ENCODE measurements at places on chromosomes 3 and 15.
A peak's percentile ranks its signal among the peaks of the same experiment; 100 is the strongest.

GRCh38 chr3:11290743-11291680, 18.8 kb downstream of the ATG7 start:
- DNase-seq: no peak

DNA sequence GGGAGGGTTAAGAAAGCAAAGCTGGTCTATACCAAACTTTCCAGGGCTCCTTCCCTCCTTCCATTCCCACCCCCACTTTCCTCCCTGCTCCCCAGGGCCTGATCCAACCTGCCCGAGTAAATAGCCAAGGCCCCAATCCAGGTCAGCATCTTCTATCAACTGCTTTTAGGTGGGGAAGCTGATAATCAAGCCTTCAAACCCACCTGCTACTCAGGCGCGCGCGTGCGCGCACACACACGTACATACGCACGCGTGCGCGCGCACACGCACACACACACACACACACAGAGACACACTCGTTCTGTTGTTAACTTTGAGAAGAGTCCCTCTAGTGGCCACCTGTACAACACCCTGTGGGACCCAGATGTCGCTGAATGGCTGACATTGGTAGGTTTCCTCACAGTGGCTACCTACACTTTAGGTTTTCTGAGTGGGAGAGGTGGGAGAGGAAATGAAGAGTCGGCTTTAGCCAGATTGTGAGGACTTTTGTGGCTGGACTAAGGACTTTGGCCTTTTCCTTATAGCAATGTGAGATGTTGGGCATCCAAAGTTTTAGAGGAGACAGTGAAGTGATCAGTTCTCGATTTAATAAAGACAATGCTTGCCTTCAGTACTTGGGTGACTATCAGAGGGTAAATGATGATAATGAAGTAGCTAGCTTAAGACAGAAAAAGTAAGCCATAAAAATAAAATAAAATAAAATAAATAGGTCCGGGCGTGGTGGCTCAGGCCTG, 179.9 kb upstream of the C2CD4B start:
- DNase-seq: peak; percentile 13

GRCh38 chr3:57892423-57892822, 115.8 kb upstream of the FLNB start:
- DNase-seq: no peak

DNA sequence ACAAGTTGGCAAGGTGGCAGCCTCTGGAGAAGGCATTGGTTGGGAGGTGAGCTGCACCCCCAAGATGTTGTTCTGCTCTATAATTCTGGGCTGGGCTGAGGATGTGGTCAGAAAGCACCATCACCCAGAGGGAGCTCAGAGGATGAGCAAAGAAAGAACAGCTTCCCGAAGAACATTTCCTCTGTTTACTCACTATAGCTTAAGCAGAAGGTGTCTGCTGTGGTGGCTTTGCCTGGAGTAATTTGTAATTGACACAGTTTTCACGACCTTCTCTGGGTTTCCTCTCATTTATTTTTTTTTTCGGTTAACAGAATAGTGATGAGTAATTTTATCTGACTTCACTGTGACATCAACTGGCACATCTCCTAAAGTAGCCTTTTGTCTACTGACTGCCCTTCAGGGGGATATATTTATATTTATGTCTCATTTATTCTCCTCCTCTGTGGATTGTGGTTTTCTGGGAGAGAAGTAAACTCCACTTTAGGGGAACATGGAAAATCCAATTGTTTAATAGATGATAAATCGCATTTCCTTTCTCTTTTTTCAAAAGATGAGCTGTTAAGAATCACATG, 49.5 kb upstream of the ABHD17C start:
- DNase-seq: no peak

- no peak for DNase-seq
Measured at GRCh38 chr15:32933236-32933635, 215.4 kb downstream of the GREM1 start.

DNA sequence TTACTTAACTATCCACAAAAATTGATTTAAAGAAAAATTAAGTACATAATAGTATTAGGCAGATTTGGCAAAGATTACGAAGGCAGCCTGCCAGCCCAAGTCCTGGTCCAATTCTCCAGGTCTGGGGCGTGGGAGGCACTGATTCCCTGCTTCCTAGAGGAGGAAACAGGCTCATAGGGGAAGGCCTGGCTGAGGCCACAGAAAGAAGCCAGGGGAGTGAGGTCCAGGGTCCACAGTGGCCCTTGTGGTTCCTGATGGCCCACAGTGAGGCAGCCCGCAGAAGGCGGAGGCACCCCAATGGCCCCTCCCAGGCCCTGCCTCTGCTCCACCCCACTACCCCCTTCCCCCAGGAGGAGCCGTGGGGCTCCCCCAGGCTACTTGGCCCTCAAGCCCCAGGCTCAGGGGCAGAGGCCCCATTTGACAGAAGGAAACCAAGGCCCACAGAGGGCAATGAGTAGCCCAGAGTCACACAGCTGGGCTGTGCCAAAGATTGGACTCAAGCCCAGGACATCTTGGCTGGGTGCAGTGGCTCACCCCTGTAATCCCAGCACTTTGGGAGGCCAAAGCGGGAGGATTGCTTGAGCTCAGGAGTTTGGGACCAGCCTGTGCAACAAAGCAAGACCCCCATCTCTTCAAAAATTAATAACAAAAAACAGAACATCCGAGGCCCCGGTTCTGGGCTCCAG, 21.0 kb downstream of the H1-8 start:
- no peak for DNase-seq

- DNase-seq: no peak
Measured at GRCh38 chr3:50119786-50120185, 31.1 kb downstream of the RBM5 start.

- no peak for DNase-seq
Measured at GRCh38 chr3:183481582-183481981, 53.2 kb upstream of the MCF2L2 start.

DNA sequence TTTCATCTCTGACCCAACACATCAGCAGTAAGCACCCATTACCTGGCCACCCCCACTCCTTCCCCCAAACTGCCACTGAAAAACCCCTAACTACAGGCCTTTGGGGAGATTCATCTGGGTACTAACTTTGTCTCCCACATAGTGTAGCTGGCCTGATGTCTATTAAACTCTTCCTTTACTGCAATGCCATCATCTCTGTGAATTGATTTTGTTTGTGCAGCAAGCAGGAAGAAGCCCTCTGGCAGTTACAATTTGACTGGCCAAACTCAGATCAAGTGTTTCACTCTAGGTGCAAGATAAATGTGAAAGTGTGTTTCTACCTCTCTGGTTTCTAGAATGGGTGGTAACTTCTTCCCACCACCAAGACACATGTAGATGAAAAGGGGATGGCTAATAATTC, 26.7 kb upstream of the OR5K4 start:
- no peak for DNase-seq

GRCh38 chr3:146883288-146883687, 278.1 kb upstream of the PLSCR5 start:
- DNase-seq: no peak

DNA sequence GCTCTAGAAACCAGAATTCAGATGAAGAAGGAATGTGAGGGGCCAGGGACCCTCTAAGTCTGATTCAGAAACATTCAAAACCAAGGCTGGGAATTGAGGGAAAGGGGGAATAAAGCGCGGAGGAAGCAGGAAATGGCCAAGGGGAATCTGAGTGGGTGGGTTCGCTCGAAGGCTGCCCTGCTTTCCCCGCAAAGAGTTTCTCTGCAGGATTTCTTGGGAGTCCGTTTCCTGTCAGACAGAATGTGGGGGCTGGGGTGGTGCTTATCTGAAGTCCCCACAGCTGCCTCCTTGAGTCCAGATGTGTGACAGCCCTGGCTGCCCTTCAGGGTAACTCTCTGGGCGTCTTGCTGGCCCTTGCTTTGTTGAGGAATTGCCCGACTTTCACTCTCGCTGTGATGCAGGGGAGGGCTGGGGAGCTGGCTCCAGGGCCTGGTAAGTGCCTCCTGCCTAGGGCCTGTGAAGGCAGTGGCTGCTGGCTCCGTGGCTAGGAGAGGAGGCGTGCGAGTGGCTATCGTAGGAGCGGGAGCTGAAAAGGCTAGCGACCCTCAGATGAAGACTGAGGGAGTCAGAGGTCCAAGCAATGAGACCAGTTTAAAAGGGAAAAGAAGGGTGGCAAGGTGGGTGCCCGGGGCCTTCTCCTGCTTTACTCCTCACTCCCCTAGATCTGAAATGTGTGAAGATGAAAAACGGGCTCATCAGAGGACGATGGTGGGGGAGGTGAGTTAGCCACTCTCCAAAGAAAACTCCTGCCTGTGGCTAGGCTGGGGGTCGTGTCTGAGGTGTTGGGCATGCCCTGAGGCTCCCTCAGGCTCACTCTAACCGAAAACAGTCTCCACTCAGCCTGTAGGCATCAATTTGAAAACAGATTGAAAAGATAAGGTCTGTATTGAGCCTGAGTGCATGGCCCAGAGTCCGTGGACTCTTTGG, 143.9 kb upstream of the UMPS start:
- DNase-seq: no peak

DNA sequence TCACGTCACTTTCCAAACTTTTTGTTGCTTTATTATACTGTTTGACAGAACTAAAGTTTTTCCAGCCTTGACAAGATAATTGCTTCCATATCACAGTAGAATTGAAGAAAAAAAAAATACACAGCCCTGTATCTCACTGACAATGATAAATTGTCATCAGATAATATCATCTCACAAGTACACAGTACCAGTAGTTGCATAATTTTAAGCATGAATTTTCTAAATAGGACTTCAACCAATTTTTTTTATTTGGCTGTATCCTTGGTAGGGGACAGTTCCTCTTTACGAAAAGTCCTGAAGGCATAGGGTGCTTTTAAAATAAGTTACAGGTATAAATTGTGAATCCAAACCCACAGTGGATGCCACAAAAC, 230.7 kb downstream of the ATP8B4 start:
- DNase-seq: no peak

DNA sequence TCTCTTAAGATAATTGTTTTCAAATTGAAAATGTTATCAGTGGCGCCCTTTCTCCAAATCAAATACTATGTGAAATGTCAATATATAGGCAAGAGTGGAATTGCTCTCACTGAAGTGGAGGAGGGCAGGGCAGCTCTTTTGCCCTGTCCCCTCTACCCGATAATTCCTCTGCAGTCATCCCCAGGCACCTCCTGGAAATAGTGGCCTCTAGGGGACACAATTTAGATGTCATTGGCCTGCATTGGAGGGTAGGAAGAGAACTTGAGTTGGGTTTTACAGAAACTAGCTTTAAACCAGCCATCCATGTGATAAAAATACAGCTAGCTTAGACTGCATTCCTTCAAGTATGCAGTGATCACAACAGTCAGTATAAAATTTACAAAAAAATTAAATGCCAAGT, 288.9 kb downstream of the EDEM1 start:
- DNase-seq: no peak

DNA sequence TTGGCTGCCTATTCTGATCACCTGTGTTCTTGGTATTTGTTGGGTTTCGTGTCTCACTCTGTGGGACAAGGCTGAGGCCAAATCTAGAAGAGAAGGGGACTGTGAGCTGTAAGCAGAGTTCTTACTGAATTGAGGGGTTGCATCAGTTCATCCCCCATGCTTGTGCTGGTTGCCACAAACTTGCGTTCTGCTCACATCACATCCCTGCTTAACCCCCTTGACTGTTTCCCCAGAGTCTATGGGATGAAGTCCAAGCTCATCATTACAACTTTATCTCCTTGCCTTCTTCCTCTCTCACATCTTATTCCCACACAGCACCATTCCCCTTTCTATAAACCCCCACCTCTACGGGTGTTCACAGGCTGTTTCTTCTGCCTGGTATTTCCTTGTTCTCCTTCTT, 143.8 kb upstream of the ABHD17C start:
- no peak for DNase-seq

DNA sequence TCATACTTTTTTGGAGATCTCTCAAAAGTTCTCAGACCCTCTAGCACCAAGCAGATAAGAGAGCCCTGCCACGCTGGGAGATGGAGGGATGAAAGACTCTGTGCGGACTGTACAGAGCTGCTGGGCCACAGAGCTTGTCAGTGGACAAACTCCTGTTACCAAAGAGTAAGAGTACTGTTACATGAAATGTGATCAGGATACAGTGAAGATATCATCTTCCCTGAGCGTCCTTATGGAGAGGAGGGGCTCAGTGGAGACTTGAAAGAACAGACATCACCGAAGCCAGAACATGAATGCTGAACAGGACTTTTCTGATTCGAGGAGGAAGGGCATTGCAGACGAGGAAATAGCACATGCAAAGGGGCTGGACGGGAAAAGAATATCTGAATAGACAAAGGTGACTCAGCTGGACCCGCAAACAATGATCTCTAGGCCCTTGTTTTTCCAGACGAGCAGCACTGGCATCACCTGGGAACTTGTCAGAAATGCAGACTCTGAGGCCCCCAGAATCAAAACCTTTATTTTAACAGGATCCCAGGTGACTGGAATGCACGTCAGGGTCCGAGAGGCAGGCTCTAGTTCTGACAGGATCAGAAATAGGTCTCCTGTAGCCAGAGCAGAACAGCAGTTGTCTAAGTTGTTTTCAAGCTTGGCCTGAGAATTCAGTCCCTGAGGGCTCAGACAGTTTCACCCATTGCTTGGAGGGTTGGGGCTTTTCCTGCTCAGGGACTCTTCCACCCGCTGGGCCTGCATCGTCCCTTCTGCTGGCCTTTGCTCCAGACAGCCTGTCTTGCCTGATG, 277.9 kb downstream of the RPLP1 start:
- no peak for DNase-seq

DNA sequence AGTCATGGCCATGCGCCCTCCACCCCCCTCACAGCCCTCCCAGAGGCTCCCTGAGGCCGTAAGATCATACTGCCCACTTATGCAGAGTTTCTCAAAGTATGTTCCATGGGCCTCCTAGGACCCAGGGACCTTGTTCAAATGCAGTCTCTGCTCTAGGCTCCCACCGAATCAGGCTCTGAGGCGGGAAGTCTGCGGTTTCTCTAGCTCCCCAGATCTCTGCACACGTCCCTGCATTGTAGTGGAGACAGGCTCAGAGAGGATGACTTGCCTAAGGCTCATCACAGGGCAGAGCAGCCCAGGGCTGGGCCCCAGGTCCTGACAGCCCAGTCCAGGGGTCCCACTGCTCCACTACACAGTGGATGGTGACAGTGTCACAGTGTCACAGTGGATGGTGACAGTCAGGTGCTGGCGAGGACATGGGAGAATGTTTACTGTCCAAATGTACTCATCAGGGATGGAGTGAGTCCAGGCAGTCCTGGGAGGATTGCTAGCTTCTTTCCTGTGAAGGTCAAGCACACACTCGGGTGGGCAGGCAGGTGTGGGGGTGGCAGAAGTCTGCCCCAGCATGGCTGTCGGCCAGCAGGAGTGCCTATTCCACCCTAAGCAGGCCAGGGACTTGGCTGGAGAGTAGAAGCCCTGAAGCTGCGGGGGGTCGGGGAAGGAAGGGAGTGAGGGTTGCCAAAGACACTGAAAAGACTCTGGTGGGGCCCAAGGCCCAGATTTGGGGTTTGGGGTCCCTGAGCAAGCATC, 12.4 kb downstream of the ANKRD63 start:
- no peak for DNase-seq

DNA sequence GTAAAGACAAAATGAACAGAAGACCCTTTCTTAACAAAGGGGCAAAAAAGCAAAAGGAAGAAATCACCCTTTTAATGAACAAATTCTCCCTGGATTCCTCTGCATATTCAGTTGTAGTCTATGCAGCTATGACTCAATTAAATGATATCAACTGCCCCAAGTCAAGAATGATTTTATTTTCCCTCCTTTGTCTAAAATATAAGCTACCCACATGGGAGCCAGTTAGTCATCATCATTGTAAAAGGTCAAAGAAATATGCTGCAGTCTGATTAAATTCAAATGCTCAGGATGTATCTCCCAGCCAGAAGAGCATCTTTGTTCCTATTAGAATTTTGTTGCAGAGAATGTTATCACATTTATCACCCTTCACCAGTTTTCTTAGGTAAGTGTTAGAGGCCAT, 84.0 kb downstream of the SST start:
- no peak for DNase-seq
